ENCODE measurements at places on chromosomes 5 and 9.

- no peak for DNase-seq
These were observed 53.5 kb downstream of the RGS3 start for GRCh38 chr9:113516840-113517577.

DNA sequence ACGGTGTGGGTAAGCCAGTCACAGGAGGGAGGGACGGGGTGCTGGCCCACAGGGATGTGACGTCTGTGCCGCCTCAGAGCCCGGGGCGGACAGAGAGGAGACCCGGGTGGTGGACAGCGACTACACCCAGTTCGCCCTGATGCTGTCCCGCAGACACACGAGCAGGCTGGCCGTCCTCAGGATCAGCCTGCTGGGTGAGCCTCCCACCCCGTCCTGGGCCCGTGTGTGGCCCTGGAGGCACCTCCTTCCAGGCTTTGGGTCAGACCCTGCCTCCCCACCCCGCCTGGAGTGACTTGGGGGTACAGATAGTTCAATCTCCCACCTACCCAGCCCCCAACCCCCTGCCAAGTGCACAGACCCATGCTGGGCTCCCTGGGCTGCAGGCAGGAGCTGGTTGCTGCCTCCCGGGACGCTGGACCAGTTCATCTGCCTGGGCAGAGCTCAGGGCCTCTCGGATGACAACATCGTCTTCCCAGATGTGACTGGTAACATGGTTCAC is 1.7 kb downstream of the LCN12 start:
- no peak for DNase-seq

DNA sequence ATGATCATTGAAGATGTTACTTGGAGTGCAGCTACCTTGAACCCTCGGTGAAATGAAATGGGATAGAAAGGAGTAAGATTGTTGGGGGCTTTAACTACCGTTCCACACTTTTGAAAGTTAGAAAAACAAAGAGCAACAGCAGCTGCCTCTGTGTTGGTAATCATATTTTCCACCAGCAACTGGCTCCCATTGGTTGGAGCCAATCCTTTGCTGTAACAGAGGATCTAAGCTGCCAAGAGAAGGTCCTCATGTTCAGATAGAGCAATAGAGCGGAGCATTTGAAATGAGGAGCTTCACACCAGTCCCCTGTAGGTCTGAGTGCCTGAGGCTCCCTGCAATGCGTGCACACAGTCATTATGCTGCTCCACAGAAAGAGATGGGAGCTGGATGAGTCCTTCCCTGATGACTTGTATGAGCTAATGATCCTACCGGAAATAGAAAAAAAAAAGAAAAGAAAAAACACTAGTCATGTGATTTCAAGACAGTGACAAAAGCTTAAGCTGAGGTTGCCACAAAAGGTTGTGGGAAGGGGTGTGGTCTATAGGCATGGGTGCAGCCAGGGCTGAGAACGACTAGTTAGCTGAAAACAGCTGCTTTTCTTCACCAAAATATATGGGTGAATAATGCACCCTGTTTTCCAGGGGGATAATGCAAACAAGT is 300.7 kb downstream of the MLLT3 start:
- DNase-seq: peak; percentile 12

DNA sequence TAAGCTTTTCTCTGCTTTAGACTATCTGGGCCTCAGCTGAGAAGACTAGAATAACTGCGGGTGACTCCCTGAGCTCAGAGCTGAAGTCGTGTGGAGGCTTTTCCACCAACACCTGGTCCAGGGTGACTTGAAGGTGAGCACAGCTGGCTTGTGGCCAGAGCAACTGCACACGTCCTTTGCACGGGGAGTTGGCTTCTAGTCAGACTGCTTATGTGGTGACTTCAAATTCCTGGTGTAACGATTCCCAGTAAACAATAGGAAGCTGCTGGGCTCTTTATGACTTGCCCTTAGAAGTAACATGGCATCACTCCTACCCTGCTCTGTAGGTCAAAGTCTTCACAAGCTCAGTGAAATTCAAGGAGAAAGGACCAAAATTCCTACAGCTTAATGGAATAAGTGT is 800.6 kb upstream of the CDH6 start:
- no peak for DNase-seq

- no peak for DNase-seq
These were observed 64.6 kb downstream of the ADAMTS12 start for GRCh38 chr5:33827018-33827707.
